ENCODE measurements at places on chromosomes 5 and 9.

GRCh38 chr9:97856857-97857605, 4.0 kb downstream of the FOXE1 start:
- DNase-seq, result no peak

DNA sequence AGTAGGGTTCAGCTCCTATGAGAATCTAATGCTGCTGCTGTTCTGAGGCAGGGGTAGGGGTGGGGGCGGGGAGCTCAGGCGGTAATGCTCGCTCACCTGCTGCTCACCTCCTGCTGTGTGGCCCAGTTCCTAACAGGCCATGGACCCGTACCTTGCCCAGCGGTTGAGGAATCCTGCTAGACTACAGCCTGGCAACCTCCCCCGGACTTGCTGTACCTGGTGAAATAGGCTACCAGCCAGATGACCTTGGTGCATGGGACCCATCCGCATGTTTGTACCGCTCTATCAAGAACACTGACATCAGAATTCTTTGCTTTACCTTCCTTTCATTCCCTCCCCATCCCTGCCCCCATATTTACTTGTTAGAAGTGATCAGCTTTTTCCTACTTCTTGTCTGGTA, 15.3 kb downstream of the IL31RA start:
- DNase-seq, result no peak

GRCh38 chr5:5666369-5666768, 243.9 kb downstream of the ICE1 start:
- DNase-seq, result no peak

- no peak for DNase-seq
Observed at GRCh38 chr9:24572406-24572805, 26.7 kb upstream of the IZUMO3 start.

DNA sequence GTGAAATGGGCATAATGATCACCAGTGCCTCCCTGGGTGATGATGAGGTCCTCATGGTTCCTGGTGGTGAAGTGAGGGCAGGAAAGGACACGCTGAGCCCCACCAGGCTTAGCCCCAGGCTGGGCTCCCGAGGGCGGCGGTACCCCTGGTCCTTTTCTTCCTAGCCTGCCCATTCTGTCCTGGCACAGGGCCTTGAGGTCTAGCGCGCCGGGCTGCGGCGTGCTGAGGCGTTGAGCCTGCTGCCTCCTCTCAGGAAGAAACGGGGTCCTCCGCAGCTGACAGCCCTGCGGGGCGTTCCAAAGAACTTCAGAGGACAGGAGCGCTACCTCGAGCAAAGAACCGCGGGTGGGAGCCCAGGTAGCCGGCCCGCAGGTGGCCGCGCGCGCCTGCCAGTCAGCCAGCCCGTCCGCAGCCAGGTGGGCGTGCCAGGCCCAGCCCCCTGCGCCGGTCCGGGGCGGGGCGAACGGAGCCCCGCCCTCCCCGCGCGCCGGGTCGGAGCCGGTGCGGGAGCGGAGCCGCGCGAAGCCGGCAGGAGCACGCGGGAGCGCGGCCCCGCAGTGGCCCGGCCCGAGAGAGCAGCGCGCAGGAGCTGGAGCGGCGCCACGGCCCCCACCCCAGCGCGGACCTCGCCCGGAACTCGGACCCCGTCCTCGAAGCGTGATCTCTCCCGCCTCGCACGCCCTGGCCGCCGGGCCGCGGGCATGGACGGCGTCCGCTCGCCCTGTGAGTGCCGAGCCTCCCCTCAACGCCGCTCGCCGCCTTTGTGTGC, at the start of gene WNK2:
Gene WNK2, plus strand, starts transcription at position 477 of the 769 bp plus-strand sequence. CDS start 791 bp downstream, outside the sequence.
- no peak for DNase-seq

DNA sequence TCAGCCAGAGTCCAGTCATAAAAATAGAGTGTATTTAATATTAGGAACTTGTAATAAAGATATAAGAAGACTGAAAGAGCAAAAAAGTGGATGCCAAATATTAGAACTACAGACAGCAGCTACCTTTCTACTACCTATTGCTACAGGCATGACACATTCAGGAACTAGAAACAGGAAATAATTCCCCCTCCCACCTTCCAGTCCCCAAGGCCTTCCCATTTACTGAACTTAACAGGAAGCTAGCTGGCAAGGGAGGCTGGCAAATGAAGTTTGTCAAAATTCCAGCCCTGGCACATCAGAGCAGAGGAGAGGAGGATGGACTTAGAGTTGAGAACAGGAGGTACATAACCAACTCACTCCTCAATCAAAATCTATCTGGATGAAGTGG, 50.2 kb upstream of the RIC1 start:
- DNase-seq, result no peak

- peak; percentile 27 for DNase-seq
Observed at GRCh38 chr9:136482046-136482792, 621 bp downstream of the SEC16A start.

- peak; percentile 37 for DNase-seq
Observed at GRCh38 chr9:110602281-110602680, 22.7 kb upstream of the SVEP1 start.

GRCh38 chr5:83991566-83992224, 271.0 kb upstream of the HAPLN1 start:
- no peak for DNase-seq

GRCh38 chr5:87298692-87299362, 31.1 kb downstream of the RASA1 start:
- no peak for DNase-seq

GRCh38 chr5:138654281-138654867, 79.2 kb upstream of the HSPA9 start:
- peak; percentile 51 for DNase-seq

DNA sequence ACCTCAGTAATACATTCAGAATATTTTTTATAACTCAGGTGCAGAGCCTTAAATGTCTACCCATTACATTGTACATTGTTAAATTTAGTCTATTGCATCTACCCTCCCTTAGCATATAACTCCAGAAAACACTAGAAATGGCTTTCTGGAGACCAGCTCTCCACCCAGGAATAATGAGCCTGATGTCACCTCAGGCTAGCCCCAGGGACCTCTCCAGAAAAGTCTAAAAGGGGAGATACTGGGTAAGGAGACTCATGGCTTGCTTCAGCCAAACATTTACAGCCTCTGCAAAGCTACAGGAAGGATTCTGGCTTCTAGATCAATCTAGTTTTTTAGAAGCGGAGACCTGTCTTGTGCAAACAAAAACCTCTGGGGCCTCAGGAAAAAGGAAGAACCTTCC, 13.8 kb upstream of the SUSD1 start:
- DNase-seq, result no peak

- no peak for DNase-seq
Observed at GRCh38 chr5:56534102-56534829, 281.1 kb upstream of the MAP3K1 start.

DNA sequence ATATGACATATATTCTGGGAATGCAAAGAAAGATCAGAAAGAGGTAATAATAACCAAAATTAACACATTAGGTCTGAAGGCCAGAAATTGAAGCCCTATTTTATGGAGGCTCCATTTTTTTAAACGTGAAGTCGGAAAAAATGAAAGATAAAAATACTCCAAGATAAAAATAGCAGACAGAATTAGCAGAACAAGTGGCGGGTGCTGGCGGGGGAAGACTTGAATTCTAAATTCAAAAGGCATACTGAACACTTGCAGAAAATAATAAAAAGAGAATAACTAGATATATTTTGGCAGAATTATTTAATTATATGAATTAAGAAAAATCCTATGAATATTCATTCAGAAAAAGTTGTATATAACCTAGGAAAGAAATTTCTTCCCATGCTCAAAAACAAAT, 543.7 kb upstream of the ACO1 start:
- no peak for DNase-seq

DNA sequence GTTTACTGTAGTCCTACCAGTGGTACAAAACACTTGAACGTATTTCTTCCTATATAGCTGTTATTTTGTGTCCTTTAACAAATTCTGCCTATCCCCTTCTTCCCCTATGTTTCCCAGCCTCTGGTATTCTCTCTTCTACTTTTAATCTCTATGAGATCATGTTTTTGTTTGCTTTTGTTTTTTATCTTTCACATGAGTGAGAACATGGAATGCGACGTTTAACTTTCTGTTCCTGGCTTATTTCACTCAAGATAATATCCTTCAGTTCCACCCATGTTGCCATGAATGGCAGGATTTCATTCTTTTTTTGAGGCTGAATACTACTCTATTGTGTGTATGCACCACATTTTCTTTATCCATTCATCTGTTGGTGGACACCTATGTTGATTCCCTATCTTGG, 634.4 kb upstream of the WWC1 start:
- no peak for DNase-seq

- no peak for DNase-seq
Observed at GRCh38 chr9:75117564-75117963, 29.2 kb downstream of the OSTF1 start.

- no peak for DNase-seq
Observed at GRCh38 chr9:119956111-119956510, 586.9 kb upstream of the BRINP1 start.

DNA sequence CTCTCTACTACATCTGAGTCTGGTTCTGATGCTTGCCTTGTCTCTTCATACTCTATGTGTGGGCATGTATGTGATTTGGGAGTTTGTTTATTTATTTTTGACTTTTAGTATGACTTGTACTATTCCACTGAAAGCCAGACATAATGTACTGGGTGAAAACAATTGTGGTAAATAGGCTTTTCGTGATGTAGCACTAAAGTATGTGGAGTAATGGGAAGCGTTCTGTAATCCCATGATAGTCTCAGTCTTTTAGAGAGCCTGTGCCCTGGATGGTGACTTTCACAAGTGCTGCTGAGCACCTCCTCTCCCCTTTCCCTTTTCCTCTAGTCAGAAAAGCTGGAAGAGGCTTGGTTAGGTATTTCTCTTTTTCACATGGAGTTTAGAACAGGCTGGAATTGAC, 85.8 kb upstream of the S1PR3 start:
- peak; percentile 52 for DNase-seq

GRCh38 chr5:14579731-14580397, 1.7 kb upstream of the OTULINL start:
- no peak for DNase-seq

DNA sequence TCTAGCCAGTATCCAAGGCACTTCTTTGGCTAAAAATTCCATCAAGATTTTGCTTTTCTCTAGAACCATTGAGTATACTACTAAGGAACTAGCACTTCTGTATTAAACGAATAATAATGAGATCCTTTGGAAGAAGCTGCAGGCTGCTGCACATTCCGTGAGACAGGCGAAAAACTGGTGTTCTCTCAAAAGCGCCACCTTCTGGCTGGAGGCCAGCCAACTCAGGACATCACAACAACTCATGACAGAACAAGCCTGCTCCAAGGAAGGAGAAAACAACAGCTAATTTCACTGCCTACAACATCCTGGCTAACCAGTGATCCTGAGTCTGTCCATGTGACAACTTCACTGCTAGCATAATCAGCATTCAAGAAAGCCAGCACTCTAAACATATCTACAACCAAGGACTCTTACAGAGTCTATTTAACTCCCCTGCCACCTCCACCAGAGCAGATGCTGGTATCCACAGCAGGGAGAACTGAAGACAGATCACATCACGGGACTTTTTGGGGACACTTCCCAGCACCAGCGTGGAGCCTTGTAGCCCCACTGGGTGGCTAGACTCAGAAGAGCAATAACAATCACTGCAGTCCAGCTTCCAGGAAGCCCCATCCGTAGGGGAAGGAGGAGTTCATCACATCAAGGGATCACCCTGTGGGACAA, 150.5 kb downstream of the YTHDC2 start:
- peak; percentile 25 for DNase-seq

DNA sequence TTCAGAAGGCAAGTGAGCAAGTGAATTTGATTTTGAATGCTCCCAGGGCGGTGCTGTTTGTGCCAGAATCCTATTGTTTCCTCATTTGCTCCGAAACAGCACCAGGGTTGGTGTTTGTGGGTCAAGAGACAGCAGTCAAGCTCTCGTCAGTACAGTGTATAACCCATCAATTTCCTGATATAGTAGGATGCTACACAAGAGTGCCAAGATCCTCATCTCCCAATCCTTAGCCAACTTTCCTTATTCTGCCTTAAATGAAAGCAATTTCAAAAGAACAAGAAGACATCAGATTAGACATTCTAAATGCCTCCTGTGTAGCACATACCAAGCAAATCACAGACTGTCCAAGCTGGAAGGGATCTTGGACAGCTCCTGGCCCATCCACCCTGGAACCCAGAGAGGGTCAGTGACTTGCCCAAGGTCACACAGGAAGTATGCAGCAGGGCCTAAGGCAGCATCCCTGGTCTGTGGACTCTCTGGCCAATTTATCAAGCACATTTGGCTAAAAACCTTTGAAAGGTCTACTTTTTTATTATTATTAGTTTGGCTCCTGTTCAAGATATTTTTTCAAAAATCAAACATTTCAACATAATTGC, 4.5 kb downstream of the WHRN start:
- DNase-seq, result no peak

DNA sequence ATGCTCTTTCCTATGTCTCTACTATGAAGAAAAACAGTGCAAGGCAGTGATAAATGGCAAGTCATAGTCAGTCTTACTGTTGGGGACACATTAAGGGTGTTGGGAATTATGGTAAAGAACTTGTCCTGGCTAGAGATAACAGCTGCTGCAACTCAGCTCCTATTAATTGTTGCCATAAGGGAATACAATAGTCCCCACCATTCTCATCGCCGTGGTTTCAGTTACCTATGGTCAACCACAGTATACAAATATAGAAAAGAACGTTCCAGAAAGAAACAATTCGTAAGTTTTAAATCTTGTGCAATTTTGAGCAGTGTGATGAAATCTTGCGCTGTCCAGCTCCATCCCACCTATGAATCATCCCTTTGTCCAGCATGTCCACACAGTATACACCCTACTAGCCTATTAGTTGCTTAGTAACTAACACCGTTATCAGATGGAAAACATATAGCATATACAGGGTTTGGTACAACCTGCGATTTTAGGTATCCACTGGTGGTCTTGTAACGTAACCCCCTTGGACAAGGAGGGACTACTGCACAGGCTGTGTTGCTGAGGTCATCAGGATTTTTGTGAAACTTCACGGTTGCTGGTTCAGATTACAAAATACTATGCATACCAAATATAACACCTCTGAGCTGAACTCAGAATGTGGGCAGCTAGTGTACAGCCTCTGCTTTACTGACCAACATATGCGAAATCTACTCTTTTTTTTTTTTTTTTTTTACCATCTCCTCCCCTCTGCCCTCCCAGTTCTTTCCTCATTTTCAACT, 53.5 kb downstream of the ZFR start:
- peak; percentile 83 for DNase-seq

DNA sequence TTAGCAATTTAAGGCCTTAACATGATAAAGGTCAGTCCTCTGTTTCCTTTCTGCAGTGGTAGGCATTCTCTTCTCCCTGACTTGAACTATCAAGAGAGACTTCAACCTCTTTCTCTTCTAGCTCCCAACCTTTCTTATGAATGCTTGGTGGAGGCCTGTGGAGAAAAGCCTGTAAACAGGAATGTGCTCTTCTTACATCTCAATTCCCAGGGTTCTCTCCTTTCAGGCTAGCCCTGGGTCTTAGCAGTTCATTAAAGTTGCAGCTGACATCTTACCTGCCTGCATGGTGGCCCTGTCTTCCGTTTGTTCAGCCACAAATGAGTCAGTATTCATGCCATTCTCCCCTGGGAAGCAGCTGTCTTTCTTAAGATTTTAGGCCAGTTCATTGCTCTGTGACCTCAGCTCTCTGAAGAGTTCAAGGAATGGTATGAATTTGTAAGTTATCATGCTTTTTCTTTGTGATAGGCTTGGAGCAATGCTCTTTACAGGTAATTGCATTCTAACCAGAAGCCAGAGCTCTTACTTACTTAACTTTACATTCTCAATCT, 77.8 kb downstream of the ADCY2 start:
- DNase-seq, result no peak

GRCh38 chr5:15791859-15792258, 291.9 kb downstream of the FBXL7 start:
- peak; percentile 28 for DNase-seq

- no peak for DNase-seq
Observed at GRCh38 chr9:127136880-127137639, 14.6 kb upstream of the ANGPTL2 start.

- peak; percentile 50 for DNase-seq
Observed at GRCh38 chr9:76873821-76874220, 32.1 kb downstream of the PRUNE2 start.
